Activated CD4-positive, alpha-beta T cell treated with anti-CD3 and anti-CD28 coated beads for 24 hours (primary cell): ENCODE measurements at places on chromosomes 7 and 10.

- DNase-seq: no peak
These were observed 244.2 kb downstream of the IPMK start for GRCh38 chr10:58023341-58024073.

DNA sequence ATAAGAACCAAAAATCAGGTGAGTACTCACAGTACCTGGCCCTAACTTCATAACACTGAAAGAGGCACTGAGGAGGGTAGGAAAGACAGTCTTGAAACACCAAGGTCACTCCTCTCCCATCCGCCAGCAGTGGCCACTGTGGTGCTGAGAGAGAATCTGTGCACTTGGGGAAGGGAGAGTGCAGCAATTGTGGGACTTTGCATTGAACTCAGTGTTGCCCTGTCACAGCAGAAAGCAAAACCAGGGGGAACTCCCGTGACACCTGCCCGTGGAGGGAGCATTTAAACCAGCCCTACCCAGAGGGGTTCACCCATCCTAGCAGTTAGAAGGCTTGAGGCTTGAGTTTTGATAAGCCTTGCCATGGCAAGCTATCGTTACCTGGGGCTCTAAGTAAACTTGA lies 35.2 kb upstream of the MAP3K8 start:
- DNase-seq: no peak

DNA sequence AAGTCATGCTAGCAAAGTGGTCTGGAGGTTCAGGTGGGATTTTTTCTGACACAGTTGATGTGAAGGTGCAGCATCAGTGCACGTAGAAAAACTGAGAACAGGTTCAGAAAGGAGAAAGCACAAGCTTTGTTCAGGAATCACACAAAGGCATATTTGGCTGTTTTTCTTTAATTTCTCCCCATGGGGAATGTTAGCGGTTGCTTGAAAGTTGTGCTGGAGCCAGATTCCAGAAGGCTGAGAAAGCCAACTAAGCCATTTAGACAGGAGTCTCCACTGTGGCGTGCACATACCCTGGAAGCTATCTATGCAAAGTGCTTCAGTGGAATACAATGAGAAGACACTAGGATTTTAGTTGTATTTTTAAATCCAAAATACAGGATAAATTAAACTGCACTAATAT lies 201.4 kb downstream of the PCLO start:
- DNase-seq: no peak

DNA sequence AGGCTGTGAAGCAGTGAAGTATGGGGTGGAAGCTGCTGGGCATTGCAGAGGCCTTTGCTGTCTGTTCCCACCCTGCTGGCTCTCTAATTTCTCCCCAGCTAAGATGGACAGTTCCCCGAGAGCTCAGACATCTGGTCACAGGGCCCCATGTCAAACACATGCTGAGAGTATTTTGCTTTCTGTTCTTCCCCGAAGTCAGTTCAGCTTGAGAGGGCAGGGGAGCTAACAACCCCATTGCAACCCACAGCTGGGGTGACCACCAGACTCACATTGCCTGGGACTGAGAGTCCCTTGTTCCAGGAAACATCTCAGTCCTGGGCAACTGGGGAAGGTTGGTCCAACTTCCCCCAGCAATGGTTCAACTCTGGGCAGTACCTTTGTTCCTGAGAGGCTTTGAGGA lies 52.8 kb downstream of the ABCA13 start:
- DNase-seq: no peak

DNA sequence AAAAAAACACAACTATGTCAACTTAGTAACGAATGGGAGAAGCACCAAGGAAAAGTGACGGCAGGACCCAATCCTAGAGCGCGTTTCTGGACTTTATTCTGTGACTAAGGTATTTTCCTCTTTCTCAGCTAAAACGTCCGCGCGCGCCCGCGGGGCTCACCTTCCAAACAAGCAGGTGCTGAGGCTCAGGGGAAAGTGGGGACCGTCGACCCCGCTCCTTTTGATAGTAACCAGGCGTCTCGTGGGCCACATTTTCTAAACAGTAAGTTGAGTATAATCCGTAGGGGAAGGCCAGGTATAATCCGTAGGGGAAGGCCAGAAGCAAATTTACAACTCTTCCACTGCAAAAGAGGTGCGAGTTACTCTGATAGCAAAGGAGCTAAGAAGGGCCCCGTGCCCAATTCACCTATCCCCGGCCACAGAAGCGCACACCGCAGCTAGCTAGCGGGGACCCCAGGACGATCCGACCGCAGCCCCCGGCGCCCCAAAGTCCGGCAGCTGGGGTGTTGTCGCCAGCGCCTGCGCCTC lies 743 bp downstream of the MKI67 start:
- DNase-seq: no peak

- no peak for DNase-seq
These were observed 172.2 kb upstream of the NEBL start for GRCh38 chr10:21069278-21069677.

- no peak for DNase-seq
These were observed 449.1 kb downstream of the SUGCT start for GRCh38 chr7:40583667-40584444.

DNA sequence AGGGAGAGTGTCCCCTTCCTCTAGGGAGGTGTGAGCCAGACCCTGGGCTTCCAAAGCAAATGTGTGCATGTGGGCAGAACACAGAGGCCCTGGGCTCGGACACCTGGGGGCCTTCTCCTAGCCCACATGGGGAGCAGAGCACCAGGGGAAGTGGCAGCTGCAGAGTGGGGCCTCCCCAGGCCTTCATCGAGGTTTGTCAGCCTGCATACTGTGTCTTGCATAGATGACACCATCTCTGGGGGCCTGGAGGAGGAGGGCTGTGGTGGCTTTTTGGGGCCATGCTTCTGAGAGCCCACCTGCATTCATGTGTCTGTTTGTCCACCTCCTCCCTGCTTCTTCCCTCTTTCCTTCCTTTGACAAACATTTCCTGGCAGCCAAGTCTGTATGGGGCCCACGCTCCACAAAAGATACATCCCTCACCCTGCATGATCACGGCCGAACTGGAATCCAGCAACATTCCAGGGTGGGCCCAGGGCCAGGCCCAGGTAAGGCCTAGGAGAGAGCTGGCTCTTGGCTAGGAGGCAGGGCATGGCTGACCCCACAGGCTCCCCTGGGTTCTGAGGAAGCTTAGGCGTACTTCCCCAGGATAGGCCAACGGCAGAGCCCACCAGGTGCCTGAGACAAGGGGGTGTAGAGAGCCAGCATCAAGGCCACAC lies 79.2 kb downstream of the ZMIZ1 start:
- no peak for DNase-seq

GRCh38 chr7:37784015-37784414 lies 64.4 kb upstream of the NME8 start:
- DNase-seq: no peak

GRCh38 chr7:102811942-102812678 lies 63.3 kb downstream of the FAM185A start:
- no peak for DNase-seq

DNA sequence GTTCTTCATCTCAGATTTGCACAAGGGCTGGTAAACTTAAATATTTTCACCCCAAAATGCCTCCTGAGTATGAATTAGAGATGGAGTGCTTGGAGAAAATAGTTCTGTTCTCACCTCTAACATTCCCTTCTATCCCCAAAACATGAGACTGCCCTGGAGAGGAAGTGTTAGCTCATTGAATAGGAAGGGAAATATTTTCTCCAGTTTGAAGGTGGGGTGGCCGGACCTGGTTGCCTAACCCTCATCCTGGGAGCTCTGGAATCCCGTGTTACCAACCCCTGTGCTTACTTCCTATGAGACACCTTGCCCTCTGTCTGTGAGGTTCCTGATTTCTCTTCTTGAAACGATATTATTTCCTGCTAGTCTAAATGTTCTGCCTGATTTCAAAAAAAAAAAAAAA lies 779 bp downstream of the IFIT2 start:
- no peak for DNase-seq

- DNase-seq: no peak
These were observed 3.8 kb upstream of the ADAMTS14 start for GRCh38 chr10:70668454-70668970.

DNA sequence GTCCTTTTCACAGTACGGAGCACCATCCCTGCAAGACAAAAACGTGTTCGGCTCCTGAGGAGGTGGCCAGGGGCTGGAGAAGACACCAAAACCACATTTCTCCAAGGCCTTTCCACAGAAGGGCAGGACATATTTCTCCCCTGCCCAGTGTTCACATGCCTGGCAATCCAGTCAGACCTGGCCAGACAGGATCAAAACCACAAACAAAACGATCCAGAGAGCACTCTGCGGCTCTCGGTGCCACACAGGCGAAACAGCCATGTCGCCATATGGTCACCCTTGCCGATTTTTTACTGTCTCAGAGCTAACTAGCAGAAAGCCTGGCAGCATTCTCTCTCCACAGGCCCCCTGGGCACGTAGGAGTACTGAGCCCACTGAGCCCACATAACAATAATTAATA lies 113.0 kb downstream of the ABLIM1 start:
- no peak for DNase-seq

GRCh38 chr7:16046041-16046440 lies 359.6 kb upstream of the MEOX2 start:
- no peak for DNase-seq

- DNase-seq: no peak
These were observed 46.9 kb downstream of the TASOR2 start for GRCh38 chr10:5731559-5731958.

DNA sequence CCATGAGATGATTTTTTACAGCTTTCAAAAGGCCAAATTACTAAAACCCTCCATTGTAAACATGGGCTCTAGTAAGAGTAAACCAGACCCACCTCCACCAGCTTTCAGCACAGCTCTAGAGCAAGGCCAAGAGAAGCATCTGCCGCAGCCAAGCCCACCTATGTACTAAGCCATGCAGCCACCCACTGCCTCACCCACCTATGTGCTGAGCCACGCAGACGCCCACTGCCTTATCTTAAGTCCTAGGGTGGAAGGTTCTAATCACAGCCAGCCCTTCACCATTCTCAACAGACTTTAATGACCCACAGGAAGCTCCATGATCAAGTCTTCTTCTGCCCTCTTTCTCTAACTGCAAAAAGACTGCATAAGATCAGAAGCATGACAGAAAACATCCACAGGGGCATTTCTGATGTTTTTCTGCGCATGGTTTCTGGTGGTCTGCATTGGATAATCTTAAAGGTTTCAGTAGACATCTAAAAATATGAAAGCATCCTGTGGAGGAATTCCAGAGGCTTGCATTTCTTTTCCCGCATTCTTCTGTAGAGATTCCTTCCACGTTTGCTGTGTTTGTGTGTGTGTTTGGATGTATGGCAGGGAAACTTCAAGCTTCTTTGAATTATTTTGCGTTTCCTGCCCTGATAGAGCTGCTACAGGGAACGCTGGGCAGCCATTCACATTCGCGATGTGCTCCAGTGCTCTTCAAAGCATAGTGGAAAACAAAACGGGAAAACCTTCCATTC lies 286.1 kb upstream of the KLF6 start:
- no peak for DNase-seq

DNA sequence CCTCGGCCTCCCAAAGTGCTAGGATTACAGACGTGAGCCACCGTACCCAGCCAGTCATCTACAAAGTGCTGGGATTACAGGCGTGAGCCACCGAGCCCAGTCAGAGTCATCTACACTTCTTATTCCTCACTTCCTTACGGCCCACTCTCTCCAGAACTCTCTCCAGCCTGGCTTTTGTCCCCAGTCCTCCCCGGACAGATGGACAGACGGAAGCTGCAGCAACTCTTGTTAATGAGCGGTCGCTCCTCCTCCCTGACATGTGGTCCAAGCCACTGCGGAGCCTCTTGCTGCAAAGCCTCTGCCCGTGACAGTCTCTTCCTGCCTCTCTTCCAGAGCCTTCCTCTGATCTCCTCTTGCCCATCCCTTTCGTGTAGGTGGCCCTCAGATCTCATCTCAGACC lies 45.9 kb downstream of the TMEM270 start:
- DNase-seq: no peak

GRCh38 chr10:63700631-63701156 lies 179.5 kb downstream of the REEP3 start:
- DNase-seq: no peak

DNA sequence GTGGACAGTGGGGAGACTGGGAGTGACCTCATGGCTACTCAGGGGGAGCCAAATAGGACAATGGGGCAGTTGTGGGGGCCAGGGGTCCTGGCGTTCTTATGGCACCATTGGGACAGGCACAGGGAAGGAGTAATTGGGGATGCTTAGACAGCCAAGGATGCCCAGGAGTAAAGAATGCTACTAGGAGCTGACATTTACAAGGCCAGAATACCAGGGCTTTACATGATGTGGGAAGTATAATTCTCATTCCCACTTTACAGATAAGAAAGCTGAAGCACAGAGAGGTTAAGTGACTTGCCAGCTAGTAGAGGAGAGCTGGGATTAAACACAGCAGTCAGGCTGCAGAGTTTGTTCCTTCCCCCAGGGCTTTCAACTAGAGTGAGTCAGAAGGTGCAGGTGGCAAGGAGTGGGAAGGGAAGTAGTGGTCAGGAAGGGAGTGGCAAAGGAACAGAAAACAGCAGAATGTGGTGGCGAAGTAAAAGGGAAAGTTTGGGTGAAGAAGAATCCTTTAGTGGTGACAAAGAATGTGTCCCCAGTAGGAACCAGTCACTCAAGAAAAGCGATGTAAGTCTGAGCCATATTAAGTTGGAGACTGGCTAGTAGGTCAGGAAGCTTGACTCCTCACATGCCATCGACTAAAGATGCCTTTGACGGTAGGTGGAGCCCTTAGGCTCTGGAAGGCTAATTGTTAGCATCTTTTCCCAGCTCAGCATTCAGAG lies 32.8 kb downstream of the CPVL start:
- DNase-seq: no peak

DNA sequence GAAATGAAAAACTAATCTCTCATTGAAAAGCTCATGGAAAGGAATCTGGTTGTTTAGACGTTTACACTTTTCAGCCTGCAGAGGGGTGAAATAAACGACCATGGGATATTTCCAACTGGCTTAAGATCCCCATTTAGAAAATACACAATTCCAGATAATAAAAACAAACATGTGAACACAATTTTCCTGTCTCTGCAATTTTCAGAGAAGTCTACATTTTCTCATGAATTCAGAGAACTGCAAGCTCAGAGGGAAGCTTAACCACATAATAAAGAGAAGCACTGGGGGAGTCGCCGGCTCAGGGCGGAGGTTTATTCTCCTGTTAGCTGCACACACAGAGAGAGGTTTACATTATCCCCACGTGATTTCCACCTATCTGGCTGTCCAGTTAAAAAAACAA lies 215.2 kb downstream of the FANK1 start:
- DNase-seq: no peak

- DNase-seq: peak; percentile 28
These were observed 26.2 kb downstream of the ADK start for GRCh38 chr10:74177140-74177677.

DNA sequence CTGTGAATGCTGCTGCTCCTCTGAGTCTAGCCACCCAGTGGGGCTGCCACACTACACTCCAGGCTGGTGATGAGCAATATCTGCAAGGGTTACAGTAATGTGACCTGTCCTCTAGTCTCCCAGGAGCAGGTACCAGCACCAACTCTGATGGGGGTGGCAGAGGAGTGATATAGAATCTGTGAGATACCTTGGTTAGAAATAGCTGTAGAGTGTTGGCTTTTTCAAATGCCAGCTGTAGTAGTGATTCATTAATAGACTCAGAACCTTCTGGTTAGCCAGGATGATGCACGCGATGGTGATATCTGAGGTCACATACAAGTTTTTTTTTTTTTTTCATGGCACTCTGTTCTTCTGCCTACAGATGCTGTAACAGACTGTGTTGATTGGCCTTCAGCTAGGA lies 757.1 kb downstream of the INHBA start:
- DNase-seq: no peak
